ENCODE measurements at places on chromosomes 13 and 19.

DNA sequence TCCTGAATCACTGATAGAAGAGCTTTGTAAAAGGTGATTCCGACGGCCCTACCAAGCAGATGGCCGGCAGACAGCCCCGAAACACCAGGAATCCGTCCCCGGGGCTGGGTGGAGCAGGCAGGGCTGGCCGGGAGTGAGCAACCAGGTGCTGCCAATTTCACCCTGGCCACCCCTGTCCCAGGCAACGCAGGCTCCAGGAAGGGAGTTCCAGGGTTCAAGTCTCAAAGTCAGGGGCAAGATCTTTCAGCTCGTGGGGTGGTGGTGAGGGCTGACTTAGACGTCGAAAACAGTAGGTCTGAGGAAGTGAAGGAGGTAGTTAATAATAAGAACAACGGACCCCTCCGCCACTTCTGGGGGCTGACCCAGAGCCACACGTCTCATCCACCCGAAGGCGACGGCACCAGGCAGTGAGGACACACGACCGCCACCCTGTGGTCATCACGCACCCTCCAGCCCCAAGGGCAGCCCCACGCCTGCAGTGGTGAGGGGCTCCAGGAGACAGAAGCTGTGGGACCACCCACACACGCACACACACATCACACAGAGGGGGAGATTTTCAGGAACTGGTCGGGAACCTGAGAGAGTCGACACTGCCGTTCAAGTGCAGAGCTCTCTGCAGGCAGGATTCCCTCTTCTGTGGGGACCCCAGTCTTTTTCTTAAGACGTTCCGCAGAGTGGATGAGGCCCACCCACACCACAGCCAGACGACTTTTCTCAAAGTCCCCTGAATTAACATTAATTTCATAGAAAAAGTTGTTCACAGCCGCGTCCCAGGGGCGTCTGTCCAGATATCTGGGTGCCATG, 67.2 kb downstream of the SPACA7 start:
- DNase-seq: no peak

- no peak for DNase-seq
These were observed 15.0 kb upstream of the TMPRSS9 start for GRCh38 chr19:2345076-2345475.

- no peak for DNase-seq
These were observed 7.3 kb downstream of the PIAS4 start for GRCh38 chr19:4014541-4015491.

- DNase-seq: no peak
These were observed 12.3 kb downstream of the ZNF507 start for GRCh38 chr19:32357720-32358119.

DNA sequence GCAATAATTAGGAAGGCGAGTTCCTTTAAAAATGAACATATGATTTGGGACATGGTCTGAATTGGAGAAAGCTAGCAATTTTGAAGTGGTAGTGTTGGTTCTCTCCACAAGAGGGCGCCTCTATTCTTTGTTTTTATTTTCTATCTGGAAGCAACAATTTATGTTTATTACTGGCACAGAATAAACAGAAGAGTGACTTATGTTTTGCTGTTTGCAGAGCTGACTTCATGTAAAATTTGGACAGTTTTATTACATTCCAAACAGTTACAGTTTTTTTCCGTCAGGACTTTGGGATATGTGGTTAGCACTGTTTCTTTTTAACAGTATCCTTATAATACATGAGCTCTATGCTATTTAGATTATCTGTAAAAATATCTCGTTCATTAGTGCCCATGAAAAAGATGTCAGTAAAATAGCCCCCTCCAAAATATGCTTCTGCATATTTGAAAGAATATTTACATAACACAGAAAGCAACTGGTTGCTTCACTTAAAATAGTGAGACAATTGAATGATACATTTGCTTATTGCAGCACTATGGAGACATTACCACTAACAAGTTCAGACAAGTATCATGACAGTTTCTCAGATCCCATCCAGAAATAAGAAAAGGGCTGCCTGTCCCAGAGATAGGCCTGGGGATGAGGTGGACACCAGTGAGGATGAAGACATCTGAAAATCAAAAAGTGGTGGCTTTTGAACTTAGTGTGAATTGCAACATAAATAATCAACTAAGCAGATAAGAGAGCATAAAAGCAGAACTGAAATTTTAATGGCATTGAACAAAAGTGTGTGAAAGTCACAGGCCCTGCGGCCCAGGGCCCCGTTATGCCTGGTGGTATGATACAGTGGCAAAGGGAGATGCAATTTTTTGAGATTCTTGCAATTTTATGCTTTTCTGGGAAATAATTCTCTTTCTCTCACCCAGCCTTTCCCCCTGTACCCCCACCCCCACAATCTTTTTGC, 32.3 kb upstream of the FGF9 start:
- peak; percentile 17 for DNase-seq

Data from hepatic stellate cell (primary cell).